ENCODE measurements at places on chromosomes 5 and 9. TPM values are rescaled to one million over a fixed set of nuclear protein-coding genes. Genes with fewer than 3 reads are reported as not detected.

- H3K27ac ChIP-seq, result no peak overlapping the region
- no peaks in the 10 kb centered on the region for H3K36me3 ChIP-seq
- DNase-seq, result no peak
- H3K4me3 ChIP-seq, result no peak overlapping the region
- H3K27me3 ChIP-seq, result no peaks in the 10 kb centered on the region
Measured at GRCh38 chr5:145362266-145362665, 472.9 kb downstream of the PRELID2 start.

Gene HACD4
- polyA plus RNA-seq, result 1.6 TPM

- no peak for DNase-seq
- no peaks in the 10 kb centered on the region for H3K27me3 ChIP-seq
- no peaks in the 10 kb centered on the region for H3K36me3 ChIP-seq
- H3K4me3 ChIP-seq, result no peak overlapping the region
- H3K27ac ChIP-seq, result no peak overlapping the region
- no peaks in the 10 kb centered on the region for H3K4me1 ChIP-seq
Measured at GRCh38 chr5:34743878-34744277, 87.8 kb downstream of the RAI14 start.

GRCh38 chr9:107306308-107306707, 23.2 kb downstream of the RAD23B start:
- H3K36me3 ChIP-seq, result peaks cover 70% of the 10 kb centered on the region
- no peak overlapping the region for H3K4me3 ChIP-seq
- H3K4me1 ChIP-seq, result peaks cover 17% of the 10 kb centered on the region
- peak overlapping the region; percentile 30 for H3K27ac ChIP-seq
- no peaks in the 10 kb centered on the region for H3K27me3 ChIP-seq

Data from stomach (tissue), 19 donors.